Activated T-cell treated with anti-CD3 and anti-CD28 coated beads, Interleukin-2, amount 50 U/mL, for 1 hour (primary cell): ENCODE measurements at places on chromosomes 7 and 10.

- DNase-seq: no peak
Observed at GRCh38 chr10:98528805-98529183, 82.1 kb upstream of the HPS1 start.

GRCh38 chr7:41457832-41458437, 245.0 kb downstream of the INHBA start:
- no peak for DNase-seq

DNA sequence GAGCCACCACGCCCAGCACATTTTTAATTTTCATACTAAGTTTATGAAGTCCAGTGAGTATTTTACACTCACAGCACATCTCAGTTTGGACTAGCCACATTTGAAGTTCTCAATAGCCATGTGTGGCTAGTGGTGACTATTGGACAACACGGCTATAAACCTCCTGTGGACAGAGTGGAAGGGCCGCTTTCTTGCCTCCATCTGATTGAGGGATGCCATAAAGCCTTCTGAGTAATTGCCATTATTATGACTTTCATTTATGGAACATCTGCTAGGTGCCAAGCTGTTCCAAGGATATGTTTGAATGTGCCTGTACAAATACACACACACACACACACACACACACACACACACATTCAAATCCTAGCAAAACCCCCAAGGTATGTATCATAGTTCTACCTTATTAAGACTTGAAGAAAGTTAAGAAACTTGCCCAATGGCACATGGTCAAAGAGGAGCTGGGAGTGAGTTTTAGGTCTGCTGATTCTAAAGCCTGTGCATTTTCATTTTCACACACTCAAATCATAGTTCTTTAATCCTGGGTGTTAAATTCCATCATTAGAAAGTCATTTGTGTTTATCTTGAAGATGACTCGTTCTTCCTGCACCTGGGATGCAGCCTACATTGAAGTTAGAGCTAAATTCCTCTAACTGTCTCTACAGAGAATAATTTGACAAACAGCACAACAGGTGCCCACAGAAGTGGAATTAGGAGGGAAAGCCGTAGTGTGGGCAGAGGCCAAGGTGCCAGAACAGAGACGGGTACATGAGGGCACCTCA, 143.3 kb downstream of the PKD1L1 start:
- no peak for DNase-seq

DNA sequence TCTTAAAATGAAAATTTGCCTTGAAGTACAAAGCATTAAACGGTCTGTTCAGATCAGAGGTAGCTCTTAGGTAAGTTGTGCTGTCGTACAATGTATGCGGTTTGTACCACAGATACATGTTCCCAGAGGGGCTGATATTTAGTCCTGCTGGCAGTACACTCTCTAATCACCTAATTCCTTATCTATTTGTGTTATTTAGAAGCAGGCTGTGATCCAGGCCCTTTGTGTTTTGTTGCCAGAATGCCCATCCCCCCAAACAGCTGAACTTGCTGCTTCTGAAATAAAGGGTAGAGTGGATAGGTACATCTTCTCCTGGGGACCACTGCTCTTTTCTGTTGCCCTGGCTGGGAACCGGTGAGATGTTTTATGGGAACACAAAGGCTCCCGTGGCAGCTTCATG, 84.5 kb downstream of the SND1 start:
- no peak for DNase-seq

DNA sequence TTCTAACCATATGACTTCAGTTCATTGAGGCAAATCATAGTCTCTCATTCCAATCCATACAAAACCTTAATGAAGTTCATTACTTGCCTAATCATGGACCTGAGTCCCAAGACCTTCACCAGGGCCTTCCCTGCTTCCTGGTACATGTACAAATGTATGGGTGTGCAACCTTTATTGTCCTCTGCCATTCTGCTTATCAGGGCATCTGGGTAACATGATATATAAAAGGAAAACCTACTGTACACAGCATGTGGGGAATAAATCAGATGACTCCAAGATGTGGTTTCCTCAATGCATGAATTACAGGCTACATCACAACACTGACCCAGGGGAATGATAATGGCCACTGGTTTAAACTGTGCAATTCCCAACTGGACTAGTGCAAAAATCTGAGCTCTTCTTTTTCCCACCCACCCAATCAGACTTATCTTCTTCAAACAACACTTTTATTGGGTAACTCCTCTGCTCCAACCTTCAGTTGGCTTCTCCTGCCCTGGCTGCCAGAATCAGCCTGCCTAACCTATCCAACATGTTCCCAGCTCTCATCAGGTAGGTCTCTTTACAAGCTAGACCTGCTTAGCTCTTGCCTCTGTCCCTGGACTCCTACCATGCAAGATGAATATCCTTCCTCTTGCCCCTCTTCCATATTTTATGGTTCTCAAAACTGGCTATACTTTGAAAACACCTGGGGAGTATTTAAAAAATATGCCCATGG, 11.4 kb downstream of the GOT1 start:
- DNase-seq: no peak

- no peak for DNase-seq
Observed at GRCh38 chr10:11687357-11687771, 54.8 kb upstream of the ECHDC3 start.

- DNase-seq: no peak
Observed at GRCh38 chr10:106310596-106310995, 853.9 kb downstream of the SORCS1 start.

GRCh38 chr7:26326211-26326610, 34.5 kb downstream of the SNX10 start:
- DNase-seq: no peak

DNA sequence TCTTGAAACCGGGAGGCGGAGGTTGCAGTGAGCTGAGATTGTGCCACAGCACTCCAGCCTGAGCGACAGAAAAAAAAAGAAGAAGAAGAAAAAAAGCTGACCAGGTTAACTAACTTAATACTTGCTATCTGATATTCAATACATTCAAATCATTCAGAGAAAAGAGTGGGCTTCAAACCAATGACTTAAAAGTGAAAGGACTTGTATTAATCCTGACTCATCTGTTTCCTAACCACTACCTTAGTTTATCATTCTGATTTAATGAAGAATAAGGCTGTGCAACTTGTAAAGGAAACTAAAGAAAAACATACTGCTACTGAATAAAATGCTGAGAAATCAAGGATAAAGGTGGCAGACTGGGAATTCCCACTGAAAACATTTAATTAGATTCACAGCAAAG, 128.4 kb downstream of the NRBF2 start:
- DNase-seq: no peak

GRCh38 chr7:82745117-82745516, 301.5 kb upstream of the CACNA2D1 start:
- DNase-seq: no peak

- DNase-seq: no peak
Observed at GRCh38 chr10:86017841-86018734, 348.5 kb downstream of the GRID1 start.

DNA sequence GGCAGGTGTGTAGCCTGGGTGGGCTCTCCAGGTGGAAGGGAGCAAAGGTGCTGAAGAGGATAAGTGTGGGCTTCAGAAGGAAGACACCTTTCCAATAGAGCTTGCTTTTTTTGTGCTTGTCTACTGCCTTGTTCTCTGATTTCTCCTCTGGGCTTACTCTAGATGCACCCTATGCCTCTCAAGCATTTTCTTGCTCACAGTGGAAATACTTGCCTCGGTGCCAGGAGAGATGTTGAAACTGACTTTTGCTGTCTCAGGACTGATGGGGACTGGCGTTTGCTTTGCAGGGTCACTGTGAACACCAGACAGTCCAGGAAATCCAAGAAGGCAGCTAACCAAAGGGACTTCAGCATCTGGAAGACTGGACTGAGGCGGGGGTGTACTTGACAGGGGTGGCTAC, 187.9 kb downstream of the SNX10 start:
- no peak for DNase-seq

- no peak for DNase-seq
Observed at GRCh38 chr10:111316722-111317212, 239.9 kb downstream of the ADRA2A start.

DNA sequence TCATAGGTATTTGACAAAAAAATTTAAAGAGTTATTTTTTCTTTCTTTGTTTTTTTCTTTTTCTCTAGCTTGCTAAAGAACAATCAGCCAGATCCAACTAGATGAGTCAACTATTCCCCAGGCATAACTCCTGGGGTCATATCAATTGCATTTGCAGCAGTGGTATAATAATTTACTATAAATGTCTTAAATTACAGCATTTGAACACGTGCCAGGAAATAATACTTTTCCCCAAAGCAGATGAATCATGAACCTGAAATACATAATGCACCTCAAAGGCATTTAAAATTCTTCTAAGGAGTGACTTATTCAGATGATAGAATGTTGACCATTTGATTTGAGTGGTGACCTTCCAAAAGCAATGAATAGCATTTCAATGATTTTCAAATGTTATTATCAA, 190.1 kb downstream of the LRRTM3 start:
- no peak for DNase-seq

- DNase-seq: no peak
Observed at GRCh38 chr7:7641129-7641663, 644 bp downstream of the UMAD1 start.

GRCh38 chr7:155824227-155824886, 12.1 kb upstream of the SHH start:
- DNase-seq: no peak

DNA sequence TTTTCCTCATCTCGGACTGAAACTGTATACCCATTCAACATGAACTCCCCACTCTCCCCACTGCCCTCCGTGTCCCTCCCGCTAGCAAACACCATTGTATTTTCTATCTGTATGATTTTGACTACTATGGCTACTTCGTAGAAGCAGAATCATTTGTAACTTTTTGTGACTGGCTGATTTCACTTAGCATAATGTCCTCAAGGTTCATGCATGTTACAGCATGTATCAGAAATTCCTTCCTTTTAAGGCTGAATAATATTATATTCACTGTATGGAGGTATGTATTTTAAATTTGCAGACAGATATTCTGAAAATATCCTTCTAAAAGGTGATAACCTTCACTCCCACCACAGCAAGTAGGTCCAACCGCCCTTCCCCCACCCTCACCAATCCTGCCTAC, 42.9 kb upstream of the MMD2 start:
- no peak for DNase-seq

GRCh38 chr7:40199076-40199802, 64.4 kb downstream of the SUGCT start:
- DNase-seq: no peak

- no peak for DNase-seq
Observed at GRCh38 chr10:33781606-33782395, 447.3 kb upstream of the NRP1 start.

- DNase-seq: no peak
Observed at GRCh38 chr7:155371884-155372781, 74.5 kb downstream of the INSIG1 start.

- no peak for DNase-seq
Observed at GRCh38 chr10:30436191-30436611, 2.2 kb downstream of the MAP3K8 start.

DNA sequence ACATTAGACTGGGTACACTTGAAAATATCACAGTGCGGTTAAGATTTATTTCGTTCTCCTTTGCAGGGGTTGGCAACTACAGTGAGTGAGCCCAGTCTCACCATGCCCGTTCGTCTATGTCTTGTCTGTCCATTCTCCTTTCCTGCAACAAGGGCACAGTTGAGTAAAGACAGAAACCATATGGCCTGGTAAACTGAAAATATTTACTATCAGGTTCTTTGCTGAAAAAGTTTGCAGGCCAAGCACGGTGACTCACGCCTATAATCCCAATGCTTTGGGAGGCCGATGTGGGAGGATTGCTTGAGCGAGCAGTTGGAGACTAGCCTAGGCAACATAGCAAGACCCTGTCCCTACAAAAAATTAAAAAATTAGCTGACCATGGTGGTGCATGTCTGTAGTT, 11.4 kb upstream of the KCTD7 start:
- no peak for DNase-seq

DNA sequence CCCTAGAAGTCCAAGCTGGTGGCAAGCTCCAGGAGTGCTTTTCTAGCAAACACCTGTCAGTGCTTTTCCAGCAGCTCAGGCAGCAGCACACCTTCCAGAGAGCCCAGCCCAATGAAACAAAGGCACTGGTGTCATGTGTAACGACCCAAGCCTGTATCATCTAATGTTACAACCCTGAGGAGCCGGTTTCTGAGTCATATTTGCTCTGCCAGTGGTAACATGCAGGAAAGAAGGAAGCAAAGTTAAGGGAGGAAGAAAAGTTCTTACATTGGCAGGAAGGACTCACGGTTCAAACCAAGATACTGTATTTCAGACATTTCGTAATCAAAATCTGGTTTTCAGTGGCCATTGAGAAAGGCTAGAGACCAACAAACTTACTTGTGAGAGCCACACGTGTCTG, at the start of gene ANKRD22:
ANKRD22 (minus strand) TSS at position 139 of the 400 bp plus-strand sequence. CDS start 237 bp downstream, outside the sequence.
- no peak for DNase-seq

DNA sequence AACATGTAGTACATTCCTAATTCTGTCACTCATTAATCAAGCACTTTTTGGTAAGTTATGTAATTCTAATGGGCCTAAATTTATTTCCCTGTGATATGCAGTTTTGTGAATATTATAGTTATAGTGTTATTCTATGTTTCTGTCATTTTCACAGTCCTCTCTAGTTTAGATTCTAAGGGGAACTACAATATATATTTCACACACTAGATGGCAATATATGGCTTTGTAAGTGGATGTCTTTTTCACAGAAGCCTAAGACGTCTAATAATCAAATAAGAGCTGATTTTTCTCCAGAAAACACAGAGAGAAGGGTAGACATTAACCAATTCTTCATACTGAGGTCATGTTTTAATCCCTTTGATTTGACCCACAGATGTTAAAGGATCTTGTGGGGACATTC, 18.0 kb downstream of the RNLS start:
- no peak for DNase-seq

GRCh38 chr10:86657396-86658011, 3.2 kb downstream of the OPN4 start:
- no peak for DNase-seq

GRCh38 chr10:11205030-11205772, 187.5 kb downstream of the CELF2 start:
- no peak for DNase-seq

- no peak for DNase-seq
Observed at GRCh38 chr10:117462424-117462792, 80.1 kb upstream of the EMX2 start.

GRCh38 chr7:67950321-67951083, 953.9 kb downstream of the TYW1 start:
- DNase-seq: no peak

DNA sequence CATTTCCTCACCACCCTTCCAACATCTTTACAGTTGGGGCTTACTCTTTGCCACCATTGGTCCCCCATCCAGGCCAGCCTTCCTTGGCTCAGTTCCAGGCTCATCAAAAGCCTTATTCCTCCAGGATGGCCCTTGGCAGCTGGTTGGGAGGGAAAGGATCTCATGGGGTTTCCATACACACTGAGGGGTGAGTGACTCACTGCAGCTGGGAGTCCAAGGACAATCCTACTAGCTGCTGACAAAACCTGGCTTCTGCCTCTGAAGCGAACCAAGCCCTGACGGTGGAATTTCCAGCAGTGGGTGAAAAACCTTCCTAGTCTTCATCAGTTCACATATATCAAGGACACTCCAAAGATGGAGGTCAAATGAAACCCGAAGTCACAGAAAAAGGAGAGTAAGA, 22.9 kb downstream of the CRHR2 start:
- no peak for DNase-seq
